Stimulated activated CD8-positive, alpha-beta memory T cell treated with anti-CD3 and anti-CD28 coated beads, Interleukin-2, amount 100 ng/mL, for 48 hours (primary cell): ENCODE measurements at places on chromosomes 5 and 9.

GRCh38 chr5:36492984-36493654 lies 113.3 kb upstream of the SLC1A3 start:
- DNase-seq: no peak

- DNase-seq: no peak
Observed at GRCh38 chr9:16277471-16277960, 593.0 kb downstream of the BNC2 start.

DNA sequence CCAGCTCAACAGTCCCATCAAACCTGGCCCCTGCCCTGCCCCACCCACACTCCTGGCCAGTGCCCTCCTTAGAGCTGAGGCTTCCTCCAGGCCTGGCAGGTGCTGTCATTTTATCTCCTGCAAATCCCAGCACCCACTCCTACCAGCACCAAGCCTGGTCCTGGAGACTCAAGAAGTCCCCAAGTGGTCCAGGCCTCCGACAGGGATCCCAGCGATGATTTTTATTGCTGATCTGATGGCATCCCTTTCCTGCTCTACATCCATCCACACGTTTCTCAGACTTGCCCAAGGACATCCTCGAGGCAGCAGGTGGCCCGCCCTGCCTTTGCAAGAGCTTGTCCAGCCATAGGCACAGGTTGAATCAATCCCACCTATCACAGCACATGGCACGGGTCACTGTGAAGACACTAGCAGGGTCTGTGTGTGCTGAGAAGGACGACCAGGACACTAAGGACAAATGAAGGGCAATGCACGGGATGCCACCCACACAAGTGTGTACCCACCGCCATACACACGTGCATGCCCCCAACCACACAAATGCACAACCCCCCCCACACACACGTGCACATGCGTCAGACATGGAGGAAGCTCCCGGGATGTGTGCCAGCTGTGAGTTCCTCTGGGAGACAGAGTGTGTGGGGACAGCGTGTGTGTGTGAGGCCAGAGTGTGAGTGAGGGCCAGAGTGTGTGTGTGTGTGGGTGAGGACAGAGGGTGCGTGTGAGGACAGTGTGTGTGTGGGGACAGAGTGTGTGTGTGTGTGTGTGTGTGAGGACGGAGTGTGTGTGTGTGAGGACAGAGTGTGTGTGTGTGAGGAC lies 62.4 kb upstream of the UBAC1 start:
- DNase-seq: no peak

DNA sequence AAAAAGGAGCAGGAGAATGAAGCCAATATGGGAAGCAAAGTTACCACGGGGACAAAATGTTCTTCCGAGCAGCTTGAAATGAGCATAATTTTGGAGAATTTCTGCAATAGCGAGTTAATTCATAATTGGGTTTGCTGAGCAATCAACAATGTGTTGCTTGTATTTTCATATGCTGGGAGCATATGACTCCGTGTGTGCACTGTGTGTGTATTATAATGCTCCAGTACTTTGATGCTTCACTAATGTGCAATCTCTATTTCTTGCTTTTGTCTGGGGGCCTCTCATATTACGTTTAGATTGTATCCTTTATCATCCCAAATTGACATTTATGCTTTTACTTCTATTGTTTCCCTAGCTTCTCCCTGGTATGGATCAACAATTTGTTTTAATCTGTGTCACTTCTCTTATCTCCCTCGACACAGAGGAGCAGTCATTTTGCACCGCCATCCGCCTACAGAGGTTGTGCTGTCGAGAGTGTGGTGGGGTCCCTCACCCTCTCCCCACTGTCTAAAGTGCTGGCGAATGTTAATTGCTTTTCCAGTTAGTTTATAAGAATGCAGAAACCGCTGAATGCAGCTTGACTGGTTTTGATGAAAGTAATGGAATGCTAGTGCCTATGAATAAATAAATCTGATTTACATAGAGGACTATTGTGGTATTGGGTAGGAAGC lies 372.5 kb upstream of the WWC1 start:
- no peak for DNase-seq

DNA sequence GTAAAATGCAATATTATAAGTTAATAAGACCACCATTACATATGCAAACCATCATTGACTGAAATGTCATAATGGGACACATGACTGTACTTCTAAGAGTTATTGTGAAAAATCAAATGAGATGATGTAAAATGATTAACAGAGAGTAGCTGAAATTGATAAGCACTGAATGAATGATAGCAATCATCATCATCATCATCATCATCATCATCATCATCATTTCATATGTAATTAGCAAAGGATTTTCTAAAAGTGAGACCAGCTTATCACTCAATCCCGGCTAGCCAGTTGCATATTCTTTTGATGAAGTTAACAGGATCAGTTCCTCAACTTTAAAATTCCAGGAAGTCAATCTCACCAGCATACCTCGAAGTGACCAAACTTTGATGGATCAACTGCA lies 650.3 kb upstream of the KLF4 start:
- no peak for DNase-seq

DNA sequence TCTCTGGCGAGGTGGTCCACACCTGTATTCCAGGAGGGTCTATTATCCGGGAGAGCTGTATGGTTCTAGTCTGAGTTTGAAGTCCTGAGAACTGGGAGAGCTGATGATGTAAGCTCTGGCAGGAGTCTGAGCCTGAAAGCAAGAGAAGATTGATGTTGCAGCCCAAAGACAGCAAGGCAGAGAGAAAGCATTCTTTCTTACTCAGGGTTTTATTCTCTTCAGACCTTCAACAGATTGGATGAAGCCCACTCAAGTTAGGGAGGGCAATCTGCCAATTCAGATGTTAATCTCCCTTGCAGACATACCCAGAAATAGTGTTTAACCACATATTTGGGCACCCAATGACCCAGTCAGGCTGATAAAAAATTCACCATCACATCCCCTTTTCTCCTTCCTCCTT lies 159.1 kb downstream of the CCDC171 start:
- DNase-seq: no peak

GRCh38 chr9:105608721-105609598 lies 51.0 kb downstream of the FKTN start:
- no peak for DNase-seq
